Right renal pelvis (tissue), 4 donors: ENCODE measurements at places on chromosomes 4 and X. TPM values are rescaled to one million over a fixed set of nuclear protein-coding genes. Genes with fewer than 3 reads are reported as not detected.

DMRTC1 gene
- 1.5 TPM for polyA plus RNA-seq

TMSB15C gene
- 10.1 TPM for polyA plus RNA-seq

EIF1AX gene
- 123 TPM for polyA plus RNA-seq

HPGD gene
- polyA plus RNA-seq = 100 TPM

HS6ST2 gene
- polyA plus RNA-seq = 27.3 TPM

FOXR2 gene
- polyA plus RNA-seq = not detected

TLL1 gene
- polyA plus RNA-seq = 2.4 TPM

TXK gene
- 3.4 TPM for polyA plus RNA-seq

AFAP1 gene
- 28.3 TPM for polyA plus RNA-seq

GLOD5 gene
- polyA plus RNA-seq = 1.7 TPM

TEX13D gene
- polyA plus RNA-seq = not detected

CENPU gene
- 49.5 TPM for polyA plus RNA-seq

SYNPO2 gene
- polyA plus RNA-seq = 19.1 TPM

CXCL6 gene
- 0.11 TPM for polyA plus RNA-seq

ADH1C gene
- 120 TPM for polyA plus RNA-seq

ARX gene
- polyA plus RNA-seq = not detected

ART3 gene
- 0.39 TPM for polyA plus RNA-seq

SLC2A9 gene
- polyA plus RNA-seq = 10.6 TPM
